ENCODE measurements at places on chromosomes 13 and 19.

GRCh38 chr13:35891507-35892441 lies 239.4 kb downstream of the DCLK1 start:
- DNase-seq = peak; percentile 52

DNA sequence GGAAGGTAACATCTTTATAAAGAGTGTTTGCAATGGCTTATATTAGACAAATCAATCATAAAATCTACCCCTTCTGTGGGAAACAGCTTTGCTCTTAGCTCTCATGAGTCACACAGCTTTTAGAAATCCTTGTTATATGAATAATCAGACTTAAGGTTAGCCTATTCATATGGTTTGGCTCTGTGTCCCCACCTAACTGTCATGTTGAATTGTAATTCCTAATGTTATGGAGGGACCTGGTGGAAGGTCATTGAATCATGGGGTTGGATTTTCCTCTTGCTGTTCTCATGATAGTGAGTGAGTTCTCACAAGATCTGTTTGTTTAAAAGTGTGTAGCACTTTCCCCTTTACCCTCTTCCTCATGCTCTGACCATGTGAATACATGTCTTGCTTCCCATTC lies 704.2 kb upstream of the KLHL1 start:
- DNase-seq = peak; percentile 90

- no peak for DNase-seq
These were observed 1450.5 kb downstream of the EFNB2 start for GRCh38 chr13:105084931-105085330.

- no peak for DNase-seq
These were observed 110.4 kb downstream of the ZNF557 start for GRCh38 chr19:7179917-7180306.

DNA sequence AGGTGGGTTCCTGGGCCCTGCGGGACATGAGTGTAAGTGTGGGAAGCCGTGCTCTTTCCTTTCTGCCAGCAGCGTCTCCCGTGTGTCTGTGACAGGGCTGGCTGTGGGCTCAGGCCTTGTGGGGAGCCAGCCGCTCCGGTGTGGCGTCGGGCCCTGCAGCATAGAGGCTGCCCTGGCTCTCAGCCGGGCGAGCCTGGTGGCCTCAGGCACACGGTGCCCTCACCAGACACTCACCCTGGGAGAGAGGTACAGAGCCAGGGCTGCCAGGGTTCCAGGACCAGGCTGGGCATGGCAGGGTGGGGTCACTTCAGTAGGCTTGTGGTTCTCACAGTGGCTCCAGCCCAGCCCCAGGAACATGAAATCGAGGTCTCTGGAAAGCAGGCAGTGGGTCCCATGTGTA lies 324.8 kb downstream of the TEX29 start:
- DNase-seq = no peak

GRCh38 chr13:19993024-19993423 lies 34.5 kb downstream of the ZMYM2 start:
- no peak for DNase-seq

DNA sequence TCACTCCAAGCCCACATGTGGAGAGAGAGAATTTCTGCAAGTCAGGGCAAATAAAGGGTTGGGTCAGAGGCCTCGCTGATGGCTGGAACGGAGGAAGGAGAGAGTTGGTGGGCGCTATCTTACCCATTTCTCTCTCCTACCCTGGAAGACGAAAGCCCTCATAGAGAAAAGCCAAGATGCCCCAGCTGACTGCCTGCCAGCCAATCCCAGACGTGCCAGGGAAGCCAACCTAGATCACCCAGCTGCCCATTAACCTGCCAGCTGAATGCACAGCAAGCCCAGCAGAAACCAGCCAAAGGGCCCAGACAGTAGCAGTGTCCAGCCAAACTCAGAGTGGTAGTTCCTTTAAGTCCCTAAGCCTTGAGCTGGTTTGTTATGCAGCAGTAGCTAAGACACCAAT lies 167.0 kb upstream of the ZNF507 start:
- DNase-seq = no peak

DNA sequence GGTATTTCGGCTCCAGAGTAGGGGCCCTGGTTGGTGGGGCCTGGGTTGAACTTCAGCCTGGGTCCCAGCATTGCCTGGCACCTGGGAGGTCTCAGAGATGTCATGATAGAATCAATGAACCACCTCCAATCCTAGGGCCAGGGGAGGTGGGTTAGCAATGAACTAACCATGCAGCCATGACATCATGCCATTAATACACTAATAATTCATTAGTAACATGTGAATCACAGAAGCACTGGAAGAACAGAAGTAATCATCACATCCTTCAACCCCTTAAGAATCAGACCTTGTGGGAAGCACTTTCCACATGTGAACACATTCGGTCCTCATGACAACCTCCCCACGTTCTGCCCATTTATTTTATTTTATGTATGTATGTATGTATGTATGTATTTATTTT lies 6.9 kb downstream of the NOSIP start:
- DNase-seq = no peak

GRCh38 chr19:33177417-33177979 lies 16.6 kb upstream of the LRP3 start:
- DNase-seq = no peak

DNA sequence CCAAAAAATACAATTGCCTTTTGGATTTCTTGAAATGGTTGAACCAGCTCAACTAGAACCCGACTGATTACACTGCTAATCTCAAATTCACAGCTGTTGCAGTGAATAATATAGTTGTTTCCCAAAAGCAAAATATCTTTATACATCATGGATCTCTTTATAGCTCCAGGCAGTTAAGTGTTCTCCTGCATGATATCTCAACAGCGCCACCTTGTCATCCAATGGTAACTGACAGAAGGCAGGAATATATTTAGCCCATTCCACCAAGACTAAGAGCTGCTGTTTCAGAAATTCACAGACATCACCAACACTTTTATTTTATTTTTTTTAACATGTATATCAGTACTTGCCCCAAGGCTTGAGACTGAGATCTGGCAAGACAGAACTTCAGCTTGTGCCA lies 1141.0 kb upstream of the PRR20A start:
- no peak for DNase-seq

- DNase-seq = no peak
These were observed 14.9 kb downstream of the MAP2K2 start for GRCh38 chr19:4108767-4109625.

DNA sequence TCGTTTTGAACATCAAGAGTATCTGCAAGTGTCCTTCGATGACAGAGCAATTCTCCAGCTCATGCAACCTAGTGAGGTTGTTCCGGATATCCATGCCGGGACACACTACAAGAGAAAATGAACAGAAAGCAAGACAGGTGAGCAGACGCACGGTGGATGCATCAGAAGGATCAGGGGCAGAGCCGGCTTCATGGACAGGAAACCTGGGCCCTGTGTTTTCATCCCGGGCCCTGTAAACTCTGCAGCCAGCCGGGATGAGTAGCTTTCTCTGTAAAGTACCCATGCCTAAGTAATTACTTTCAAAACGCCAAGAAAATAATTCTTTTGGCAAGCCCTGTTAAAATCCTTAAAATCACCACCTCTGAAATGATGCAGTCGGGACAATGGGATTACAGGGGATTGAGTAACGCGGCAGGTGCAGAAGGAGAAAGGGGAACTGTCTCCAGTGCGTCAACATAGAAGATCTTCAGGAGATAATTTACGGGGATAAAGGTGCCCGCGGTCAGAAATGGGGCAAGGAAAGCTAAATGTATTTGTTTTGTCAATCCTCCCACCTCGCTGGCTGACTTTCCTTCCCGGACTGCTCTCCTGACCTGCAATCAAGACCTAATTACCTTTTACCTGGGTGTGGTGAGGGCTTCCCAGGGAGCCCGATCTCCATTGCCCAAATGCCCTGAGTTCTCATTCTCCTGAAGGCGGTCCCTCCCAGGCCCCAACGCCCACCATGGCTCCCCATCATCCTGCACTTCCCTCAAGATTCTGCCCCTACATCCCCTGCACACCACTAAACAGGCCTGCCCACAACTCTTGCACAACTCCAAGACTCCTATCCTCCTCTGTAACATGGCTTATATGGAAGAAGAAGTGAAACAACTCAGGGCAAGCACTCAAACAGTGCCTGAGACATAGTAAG lies 26.2 kb downstream of the INSR start:
- no peak for DNase-seq

DNA sequence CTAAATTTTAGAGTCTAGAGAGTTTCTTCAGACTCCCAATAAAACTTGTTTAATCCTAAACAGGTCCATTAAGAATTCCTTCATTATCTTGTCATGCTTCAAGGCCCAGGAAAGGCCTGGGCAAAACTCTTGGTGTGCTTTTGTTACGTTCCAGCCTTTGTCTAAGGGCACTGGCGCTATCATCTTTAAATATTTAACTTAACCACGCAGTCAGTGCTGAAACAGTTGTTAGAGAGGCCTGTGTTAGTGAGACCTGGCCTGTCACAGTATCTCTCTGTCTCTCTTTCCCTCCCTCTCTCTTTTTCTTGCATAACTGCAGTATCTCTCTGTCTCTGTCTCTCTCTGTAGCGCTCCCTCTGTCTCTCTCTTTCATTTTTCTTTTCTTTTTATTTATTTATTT lies 8.2 kb upstream of the OR1M1 start:
- no peak for DNase-seq

DNA sequence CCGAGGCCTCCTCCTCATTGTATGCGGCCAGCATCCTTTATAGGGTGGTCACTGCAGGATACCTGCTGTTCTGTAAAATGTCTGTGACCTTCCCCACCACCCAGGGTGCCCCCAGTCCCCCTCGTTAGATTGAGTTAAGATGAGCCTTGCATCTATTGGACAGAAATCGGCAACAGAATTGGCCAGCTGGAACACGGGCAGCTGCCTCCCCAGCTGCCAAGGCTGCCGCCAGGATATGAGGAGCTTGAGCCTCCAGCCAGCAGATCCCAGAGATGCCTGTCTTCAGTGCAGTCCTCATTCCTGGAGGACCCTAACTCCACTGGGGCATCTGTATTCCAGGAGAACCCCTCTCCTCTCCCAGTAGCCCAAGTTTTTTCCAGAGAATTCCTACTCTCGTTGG lies 463.0 kb downstream of the TSHZ3 start:
- DNase-seq = no peak

DNA sequence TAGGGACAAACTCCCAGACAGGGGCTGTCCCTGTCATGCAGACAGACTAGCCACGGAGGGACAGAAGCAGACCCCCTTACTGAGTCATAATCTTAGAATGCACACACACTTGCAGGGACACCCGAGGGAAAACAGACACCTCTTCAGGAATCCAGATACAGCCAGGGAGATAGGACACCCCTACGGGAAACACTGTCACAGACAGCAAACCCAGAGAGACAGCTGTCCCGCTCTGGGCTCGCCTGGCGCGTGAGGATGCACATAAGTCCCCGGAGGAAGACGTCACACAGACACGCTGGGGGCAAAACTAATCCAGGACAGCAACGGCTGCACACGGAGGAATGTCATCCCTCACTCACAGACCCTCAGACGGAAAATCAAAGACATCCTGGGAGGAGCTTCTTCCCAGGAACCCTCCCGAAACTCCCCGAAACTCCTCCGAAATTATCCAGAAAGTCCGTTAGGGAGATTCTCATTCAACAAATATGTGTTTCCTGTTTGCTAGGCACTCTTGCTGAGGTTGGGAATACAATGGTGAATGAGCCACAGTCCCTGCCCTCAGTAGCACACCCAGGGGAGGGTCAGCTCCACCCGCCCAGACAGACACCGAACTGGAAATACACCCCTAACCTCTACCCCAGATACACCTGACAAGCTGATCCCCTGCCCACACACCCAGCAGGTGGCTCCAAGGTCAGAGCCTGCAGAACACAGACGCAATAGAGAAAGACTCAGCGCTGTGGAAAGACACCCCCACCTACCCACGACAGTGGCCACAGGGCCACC lies 15.2 kb upstream of the TOMM40 start:
- peak; percentile 48 for DNase-seq

DNA sequence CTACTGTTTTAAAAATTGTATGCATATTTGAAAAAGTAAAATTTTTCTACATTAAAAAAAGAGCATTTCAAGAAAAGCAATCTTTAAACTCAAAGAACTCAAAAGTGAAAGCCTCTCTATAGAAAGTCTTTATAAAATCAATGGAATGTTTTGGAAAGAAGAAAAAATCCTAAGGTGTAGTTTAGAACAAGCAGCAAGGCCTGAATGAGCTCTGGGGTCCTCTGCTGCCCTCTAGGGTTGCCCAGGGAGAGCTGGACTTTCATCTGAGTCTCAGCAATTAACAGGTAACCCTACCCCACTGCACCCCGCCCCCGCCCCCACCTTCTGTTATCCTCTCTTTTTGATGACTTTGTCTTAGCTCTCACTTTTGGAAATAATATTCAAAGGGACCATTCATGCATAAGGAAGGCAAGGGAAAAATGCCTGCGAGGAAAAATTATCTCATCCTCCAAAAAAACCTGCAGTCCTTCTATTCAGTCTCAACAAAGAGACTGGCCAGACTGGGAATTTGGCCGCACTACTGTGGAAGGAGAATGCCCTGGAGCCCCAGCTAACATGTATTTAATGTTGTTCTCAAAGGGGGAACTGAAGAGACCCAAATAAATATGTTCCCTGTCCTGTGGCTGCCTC lies 24.1 kb downstream of the SLC25A30 start:
- DNase-seq = peak; percentile 34

DNA sequence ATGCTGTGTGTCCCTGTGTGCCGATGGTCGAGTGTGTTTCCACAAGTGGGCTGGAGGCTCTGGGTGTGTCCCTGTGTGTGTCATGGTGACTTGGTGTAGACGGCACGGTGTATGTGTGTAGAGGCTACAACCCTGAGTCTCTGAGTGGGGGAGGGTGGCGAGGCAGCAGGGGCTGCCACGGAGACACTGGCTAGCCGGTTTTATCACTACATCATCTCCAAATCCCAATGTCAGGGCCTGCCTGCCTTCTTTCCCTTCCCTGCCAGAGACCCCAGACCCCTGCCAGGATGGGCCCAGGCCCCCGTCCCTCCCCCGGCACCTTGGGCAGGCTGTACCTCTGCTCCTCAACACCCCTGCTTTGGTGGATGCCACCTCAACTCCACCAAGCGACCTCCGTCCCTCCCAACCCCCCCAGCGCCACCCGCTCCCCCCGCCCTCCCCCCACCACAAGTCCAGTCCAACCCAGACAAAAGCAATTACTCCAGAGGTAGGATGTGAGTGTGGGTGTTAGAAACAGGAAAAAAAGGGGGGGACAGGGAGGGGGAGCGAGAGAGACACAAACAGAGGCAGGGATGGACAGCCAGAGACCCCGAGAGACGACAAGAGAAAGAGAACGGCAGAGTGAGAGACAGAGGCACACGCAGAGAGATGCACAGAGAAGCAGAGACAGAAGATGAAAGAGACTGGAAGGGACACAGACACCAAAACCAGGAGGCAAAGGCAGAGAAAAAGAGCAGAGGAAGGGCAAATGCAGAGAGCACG lies 21.6 kb upstream of the POU2F2 start:
- DNase-seq = no peak
